ENCODE measurements at places on chromosomes 5 and 9.

DNA sequence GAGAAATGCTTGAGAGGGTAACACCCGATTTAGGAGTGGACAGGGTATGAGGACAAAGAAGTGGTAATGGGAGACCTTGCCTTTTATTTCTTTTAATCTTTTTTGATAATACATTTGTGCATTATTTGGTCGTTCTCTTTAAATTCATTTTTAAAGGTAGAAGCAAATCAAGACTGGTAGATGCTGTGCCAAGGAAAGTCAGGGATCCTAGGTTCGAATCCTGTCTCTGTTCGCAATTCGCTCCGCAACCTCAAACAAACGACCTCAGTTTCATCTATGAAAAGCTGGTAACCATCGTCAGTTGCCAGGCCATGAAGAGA lies 353 bp upstream of the TMED9 start:
- no peak for DNase-seq

DNA sequence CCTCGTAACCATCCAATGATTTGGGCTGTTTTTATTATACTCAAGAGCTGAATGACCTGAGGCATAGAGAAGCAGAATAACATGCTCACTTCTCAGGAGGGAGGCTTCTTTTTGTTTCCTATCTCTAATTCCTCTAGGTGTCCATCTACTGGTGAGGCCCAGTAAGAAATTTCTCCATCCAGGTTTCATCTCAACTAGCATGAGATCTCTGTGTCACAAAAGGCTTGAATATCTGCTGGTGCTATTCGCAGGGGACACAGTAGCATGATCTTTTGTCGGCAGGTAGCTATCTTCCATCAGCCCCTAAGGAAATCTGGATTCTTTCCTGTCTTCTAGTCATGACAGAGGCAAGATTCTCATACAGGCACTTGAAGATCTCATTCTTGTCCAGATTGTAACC lies 8.9 kb downstream of the IFNE start:
- DNase-seq = no peak

DNA sequence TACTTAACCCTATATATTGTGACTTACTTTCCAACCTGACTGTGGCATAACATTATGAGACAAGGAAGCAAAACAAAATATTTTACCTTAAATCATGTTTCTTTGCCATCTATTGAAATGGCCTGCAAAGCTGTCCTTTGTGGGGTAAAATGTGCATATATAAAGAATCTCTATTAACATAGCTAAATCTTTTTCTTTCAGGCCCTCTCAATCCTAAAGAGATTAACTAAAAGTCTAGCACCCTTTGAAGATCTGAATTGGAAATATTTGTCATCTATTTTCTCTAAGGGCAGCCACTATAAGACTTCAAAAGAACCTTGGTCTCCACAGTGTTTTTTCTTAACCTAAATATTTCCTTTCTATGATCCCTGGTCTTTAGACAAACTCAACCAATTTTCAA lies 5.0 kb upstream of the UNC13B start:
- DNase-seq = no peak

- no peak for DNase-seq
Observed at GRCh38 chr5:148966348-148966747, 96.5 kb downstream of the SH3TC2 start.

GRCh38 chr5:75558221-75558620 lies 46.5 kb downstream of the POLK start:
- DNase-seq = no peak

DNA sequence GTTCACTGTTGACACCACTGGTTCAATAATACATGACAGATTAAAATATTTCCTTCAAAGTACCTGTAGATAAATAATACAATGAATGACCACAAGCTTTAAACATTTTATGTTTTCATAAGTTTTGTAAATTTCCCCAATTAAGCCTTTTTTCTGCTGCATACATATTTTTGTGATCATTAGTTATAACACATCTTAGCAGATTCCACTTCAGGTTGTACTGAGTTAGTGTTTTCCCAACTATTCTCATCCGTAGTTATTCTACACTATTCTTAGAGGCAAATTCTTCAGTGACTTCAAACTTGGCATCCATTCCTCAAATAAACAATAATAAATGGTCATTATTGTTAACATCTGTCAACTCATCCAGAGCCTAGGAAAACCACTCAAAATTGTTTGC lies 100.9 kb downstream of the NRG2 start:
- DNase-seq = no peak

GRCh38 chr5:126718236-126718868 lies 58.6 kb upstream of the LMNB1 start:
- DNase-seq = no peak

- DNase-seq = no peak
Observed at GRCh38 chr9:15755660-15756059, 202.8 kb downstream of the CCDC171 start.

- DNase-seq = no peak
Observed at GRCh38 chr5:29001666-29002065, 1963.3 kb upstream of the CDH9 start.

DNA sequence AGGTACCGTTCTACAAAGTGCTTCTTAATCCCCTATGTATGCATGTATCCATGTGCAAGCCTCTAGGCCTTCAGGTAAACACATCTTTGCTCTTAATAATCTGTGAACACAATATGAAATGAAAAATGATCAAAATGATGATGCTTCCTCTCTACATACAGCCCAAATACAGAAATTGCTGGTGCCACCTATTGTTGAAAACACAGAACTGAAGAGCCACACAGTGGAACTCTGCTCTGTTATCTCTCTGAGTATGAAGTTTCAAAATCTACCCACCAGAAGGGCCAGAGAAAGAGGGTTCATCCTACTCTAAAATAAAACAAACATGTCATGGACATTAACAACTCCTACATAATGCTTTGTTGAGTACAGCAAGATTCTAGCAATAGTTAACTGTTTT lies 71.3 kb downstream of the GLIS3 start:
- no peak for DNase-seq
